Stimulated activated CD8-positive, alpha-beta memory T cell treated with anti-CD3 and anti-CD28 coated beads, Interleukin-15, amount 100 ng/mL, for 24 hours (primary cell): ENCODE measurements at places on chromosomes 13 and 19.
A peak's percentile ranks its signal among the peaks of the same experiment; 100 is the strongest.

- DNase-seq = no peak
Measured at GRCh38 chr19:5717215-5717935, 2.6 kb downstream of the LONP1 start.

- no peak for DNase-seq
Measured at GRCh38 chr13:39391761-39392160, 211.2 kb downstream of the LHFPL6 start.

- DNase-seq = no peak
Measured at GRCh38 chr19:30890033-30890432, 459.2 kb downstream of the TSHZ3 start.

- peak; percentile 68 for DNase-seq
Measured at GRCh38 chr19:2607712-2608601, 94.5 kb downstream of the GNG7 start.

DNA sequence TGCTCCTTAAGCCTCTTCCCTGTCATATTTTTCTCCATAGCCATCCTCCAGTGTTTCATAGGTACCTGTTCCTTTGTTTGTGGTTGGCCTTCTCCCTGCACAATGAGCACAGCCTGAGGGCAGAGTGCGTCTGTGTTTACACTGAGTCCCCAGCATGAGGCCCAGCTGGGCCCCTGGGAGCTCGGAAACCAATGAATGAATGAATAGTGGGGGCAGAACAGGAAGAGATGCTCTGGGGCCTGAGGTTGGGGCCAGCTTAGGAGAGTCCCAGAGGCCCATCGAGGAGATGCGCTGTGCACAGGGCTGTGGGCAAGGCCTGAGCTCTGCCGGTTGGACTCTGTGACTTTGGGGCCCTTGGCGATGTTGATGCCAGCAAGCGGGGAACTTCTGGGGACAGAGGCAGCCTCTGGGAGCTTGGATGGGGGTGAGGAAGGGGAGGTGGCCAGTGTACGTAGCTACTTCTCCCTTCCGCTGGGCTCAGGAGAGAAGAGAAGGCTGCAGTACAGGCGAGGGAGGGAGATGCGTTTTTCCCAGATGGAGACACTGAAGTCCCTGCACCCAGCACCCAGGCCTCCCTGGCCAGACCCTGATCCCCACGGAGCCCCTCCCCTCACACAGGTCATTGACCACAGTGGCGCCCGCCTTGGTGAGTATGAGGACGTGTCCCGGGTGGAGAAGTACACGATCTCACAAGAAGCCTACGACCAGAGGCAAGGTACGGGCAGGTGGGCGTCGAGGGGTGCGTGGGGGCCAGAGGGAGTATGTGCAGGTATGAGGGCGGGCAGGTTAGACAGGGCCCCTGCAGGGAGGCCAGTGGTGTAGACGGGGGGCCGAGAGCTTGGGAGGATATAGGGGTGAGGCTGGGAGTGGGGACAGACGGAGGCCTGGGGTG, 5.1 kb downstream of the TBCB start:
- no peak for DNase-seq

DNA sequence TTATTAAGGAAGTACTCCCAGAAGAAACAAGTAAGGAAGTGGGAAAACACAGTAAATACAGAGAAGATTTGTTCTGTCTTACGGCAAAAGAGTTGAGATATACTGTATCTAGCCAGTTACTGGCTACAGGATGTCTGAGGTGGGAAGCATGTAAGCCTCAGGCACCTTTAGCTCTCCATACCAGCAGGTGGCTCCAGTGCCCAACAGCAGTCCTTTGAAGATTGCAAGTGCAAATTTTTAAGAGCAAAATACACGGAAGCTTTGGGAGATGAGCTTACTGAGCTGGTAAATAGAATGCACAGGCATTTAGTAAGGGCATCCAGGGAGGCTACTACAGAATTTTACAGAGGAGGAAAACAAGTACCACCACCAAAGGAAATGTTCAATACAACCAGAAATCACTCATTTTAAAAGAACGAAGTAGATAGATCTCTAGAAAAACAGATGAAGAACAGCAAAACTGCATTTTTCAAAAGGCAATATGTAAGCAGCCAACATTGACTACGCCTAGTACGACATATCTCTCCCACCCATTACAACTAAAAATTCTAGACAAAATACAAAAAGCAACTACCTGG, 57.9 kb upstream of the VSTM2B start:
- no peak for DNase-seq

- DNase-seq = no peak
Measured at GRCh38 chr19:3178973-3179738, 587 bp downstream of the S1PR4 start.

DNA sequence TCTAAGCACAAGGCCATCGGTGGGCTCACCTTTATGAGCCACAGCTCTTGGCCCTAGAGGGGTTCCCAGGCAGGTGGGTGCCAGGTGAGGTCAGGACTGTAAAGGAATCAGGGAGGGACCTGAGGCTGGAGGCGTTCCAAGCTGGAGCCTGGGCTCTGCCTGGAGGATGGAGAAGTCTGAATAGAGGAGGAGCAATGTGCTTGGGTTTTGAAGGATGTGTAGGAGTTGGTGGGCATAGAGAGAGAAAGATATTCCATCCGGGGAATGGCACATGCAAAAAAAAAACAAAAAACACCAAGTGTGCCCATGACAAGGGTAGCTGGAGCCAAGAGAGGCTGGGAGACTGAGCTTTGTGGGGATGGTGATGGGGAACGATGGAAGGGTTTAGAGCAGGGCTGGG, 2.4 kb downstream of the GRIN3B start:
- DNase-seq = no peak

- DNase-seq = no peak
Measured at GRCh38 chr19:50719566-50719965, at the start of gene SHANK1. TSS of gene SHANK1 (minus strand) at chr19:50719802. CDS start at chr19:50716919, 2,883 bp downstream.

DNA sequence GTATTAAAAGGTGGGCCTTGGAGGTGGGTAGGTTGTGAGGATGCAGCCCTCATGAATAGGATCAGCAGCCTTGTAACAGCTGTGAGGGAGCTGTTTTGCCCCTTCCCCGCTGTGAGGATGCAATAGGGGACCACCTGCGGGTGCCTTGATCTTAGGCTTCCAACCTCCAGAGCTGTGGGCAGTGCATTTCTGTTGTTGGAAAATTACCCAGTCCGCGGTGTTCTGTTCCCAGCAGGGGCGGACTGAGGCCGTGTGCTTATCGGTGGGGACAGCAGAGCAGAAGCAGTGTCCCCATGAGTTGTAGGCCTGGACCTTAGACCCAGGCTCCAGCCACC, 54.8 kb upstream of the TEX29 start:
- no peak for DNase-seq

DNA sequence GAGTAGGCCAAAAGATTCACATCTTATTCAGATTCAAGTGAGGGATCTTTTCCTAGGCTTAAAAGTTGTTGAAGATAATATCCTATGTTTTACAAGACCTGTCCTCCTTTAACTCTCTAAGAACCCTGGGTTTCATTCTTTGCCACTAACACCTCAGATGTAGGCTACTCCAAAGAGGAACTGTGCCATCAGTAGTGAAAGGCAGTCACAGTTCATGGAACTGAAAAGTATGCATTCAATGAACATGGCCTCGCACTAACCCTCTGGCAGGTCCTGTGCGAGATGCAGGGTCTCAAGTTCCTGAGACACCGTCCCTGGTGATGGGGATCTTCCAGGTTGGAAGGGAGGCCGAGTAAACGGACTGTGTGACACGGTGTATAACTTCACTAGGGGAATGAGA, 4.3 kb downstream of the LGALS14 start:
- DNase-seq = no peak

- DNase-seq = no peak
Measured at GRCh38 chr19:32289566-32290210, 55.7 kb upstream of the ZNF507 start.

GRCh38 chr13:70616847-70617246, 508.6 kb upstream of the KLHL1 start:
- DNase-seq = no peak

DNA sequence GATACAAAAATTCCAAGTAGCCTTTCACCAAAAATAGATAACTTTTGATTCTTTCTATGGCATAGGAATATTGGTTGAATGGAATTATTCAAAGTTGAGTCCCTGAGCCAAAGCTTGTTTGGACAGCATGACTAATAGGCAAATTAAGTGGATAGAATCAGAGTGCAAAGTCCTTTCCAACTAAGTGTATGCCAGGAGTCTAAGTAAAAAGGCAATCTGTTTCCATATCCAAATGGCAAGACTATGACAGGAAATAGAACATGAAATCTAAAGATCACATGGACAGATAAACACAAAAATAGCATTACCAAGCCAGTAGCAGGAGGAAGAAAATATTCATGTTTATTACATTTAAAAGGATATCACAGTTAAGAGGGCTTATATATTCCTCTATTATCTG, 804.6 kb downstream of the SLITRK6 start:
- no peak for DNase-seq

- DNase-seq = no peak
Measured at GRCh38 chr13:43077046-43077445, 53.7 kb downstream of the DNAJC15 start.

DNA sequence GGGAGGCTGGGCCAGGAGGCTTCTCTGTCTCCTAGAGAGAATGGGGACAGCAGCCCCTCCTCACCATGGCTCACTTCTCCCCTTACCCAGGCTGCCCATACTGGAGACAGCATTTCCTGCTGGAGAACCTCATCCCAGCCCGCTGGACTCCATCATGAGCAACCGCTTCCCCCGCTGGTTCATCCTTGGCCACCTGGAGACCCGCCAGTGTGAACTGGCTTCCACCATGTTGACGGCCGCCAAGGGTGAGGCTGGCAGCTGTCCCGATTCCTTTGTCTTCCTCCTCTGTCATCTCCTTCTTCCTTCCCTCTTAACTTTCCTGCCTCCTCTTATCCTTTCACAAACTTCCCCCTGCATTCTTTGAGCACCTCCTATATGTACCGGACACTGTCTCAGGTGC, 28.0 kb downstream of the ZSWIM4 start:
- no peak for DNase-seq

GRCh38 chr13:49858178-49858856, 65.8 kb upstream of the KPNA3 start:
- no peak for DNase-seq

DNA sequence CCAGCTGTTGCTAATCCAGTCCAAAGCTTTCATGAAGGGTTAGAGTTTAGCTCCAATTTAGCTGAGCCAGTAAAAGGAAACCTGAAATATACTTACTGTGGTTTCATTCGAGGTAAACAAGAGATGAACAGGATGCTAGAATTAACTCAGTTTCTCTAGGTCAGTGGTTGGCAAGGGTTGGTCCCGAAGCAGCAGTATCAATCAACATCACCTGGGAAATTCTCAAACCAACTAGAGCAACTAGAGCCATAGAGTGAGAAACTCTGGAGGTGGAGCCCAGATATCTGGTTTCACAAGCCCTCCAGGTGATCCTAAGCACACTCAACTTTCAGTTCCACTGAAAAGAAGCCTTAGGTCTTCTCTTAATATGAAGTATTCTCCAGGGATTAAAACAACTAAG, 376.7 kb downstream of the OXGR1 start:
- DNase-seq = no peak

DNA sequence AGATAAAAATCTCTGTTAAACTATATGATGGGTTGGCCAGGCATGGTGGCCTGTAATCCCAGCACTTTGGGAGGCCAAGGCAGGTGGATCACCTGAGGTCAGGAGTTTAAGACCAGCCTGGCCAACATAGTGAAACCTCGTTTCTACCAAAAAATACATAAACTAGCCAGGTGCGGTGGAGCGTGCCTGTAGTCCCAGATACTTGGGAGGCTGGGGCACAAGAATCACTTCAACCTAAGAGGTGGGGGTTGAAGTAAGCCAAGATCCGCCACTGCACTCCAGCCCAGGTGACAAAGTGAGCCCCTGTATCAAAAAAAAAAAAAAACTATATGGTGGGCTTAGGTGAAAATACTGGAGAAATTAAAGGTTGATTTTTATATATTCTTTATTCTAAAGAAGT, 11.3 kb downstream of the TBC1D4 start:
- DNase-seq = no peak

DNA sequence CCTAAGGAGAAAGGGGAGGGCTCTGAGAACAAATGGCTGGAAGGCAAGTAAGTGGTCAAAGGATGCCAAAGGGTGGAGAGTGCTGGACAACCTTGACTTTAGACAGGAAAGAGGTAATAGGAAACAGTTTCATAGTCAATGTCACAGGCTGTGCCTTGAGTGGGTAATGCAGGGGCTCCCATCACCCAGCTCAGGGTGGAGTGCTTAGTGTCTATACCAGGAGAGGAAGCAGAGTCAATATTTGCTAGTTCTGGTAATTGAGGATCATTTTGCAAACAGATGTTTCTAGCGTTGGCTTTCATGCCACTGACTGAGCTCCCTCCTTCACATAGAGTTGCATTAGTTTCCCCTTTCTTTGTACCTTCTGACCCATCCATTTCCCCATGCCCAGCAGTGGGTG, 64.6 kb upstream of the KL start:
- DNase-seq = no peak

DNA sequence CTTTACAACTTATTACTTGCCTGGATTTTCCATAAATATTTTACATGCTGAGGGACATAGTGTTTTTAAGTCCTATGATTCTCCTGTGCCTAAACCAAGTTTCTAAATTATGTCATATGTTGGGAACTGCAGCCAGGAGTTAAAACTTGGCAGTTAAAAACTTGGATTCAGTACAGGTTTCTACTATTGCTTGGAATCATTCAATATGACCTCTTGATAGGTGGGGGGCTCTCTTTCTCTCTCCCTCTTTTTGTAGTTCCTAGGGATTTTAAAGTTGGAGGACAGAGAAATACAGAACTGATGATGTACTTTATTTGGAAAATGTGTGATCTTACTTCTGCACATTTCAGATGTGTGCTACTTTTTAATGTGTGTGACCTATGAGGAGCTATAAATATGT, 4.7 kb downstream of the CSNK1A1L start:
- DNase-seq = no peak

DNA sequence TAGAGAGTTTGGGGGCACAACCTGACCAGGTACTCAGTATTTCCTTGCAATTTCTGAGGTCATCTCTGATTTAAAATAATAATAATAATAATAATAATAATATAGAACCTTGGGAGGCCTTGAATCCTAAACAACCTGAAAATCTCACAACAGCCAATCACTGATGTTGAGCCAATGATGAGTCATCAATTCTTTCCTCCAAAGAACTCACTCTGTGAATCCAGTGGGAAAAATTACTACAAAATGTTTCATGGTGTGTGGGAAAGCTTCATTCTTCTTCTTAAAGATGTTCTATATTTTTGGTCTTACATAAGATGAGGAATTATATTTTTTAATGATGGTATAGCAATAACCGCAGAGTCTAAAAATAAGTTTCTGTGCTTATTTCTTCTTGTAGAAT, 594.6 kb downstream of the EFNB2 start:
- no peak for DNase-seq

GRCh38 chr13:43766725-43767124, 20.0 kb downstream of the ENOX1 start:
- DNase-seq = no peak

DNA sequence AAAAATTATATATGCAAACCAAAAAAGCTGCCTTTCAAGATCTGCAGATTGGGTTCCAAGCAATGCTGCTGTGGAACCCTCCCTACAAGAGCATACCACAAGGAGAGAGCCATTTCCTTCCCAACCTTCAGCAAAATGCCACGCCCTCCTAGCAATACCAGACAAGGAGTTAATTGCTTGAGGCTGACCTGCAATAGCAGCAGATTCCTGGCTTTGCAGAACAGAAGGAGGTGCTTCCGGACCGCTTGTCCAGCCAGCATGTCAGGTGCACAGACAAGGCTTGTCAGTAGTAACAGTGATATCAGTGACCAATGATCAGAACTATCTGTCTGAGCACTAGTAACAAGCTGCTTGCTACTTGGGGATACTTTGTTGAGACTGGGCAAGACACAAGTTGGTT, 301.6 kb downstream of the FGF14 start:
- no peak for DNase-seq

- peak; percentile 21 for DNase-seq
Measured at GRCh38 chr19:3034656-3035541, 5.8 kb upstream of the TLE2 start.

- no peak for DNase-seq
Measured at GRCh38 chr13:32022311-32022710, 9.3 kb upstream of the FRY start.
